ENCODE measurements at places on chromosomes 6 and 20.

- DNase-seq: no peak
These were observed 184.9 kb upstream of the TSHZ2 start for GRCh38 chr20:52787216-52787615.

- peak; percentile 91 for DNase-seq
These were observed 50.9 kb downstream of the KCNS1 start for GRCh38 chr20:45049904-45050471.

- peak; percentile 17 for DNase-seq
These were observed 91.9 kb upstream of the CLDN20 start for GRCh38 chr6:155171747-155172449.

DNA sequence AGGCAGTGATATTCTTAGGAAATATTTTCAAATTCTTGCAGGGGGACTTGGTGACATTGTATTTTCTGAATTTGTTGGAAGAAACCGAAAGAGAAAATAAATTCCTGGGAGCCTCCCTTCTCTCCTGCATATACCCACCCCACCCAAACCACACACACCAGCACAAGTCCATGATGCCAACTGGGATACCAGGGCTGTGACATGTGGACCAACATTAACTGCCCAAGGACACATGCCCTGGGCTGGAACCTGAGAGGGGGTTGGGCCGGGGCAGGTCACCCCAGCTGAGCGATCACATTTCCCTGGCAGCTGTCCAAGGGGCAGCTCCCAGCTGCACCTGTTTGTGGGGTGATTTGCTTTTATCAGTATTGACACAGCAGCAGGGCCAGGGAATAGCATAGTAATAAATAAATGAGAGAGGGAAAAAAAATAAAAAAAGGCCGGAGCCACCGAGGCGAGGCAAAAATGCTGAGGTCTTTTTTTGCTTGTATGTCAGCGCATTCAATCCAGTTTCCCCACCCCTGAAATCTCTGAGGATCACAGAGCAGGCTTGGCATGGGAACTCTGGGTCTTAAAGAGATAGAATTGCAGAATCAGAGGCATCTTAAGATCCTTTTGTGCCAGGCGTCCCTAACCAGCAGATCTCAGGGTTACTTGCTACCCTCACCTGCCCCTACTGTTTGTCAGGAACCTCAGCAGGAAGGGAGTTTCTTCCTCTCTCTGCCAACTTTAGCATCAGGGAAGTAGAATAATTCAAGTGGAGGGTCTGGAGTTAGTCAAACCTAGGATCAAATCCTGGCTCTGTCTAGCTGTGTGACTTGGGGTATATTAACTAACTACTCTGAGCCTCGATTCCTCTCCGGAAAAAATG is 66.5 kb upstream of the PIM1 start:
- DNase-seq: peak; percentile 53

GRCh38 chr6:20575704-20576451 is 41.6 kb downstream of the CDKAL1 start:
- no peak for DNase-seq

GRCh38 chr6:157642736-157643135 is 180.3 kb upstream of the SNX9 start:
- DNase-seq: no peak

GRCh38 chr6:14622085-14622484 is 504.5 kb downstream of the CD83 start:
- DNase-seq: no peak

DNA sequence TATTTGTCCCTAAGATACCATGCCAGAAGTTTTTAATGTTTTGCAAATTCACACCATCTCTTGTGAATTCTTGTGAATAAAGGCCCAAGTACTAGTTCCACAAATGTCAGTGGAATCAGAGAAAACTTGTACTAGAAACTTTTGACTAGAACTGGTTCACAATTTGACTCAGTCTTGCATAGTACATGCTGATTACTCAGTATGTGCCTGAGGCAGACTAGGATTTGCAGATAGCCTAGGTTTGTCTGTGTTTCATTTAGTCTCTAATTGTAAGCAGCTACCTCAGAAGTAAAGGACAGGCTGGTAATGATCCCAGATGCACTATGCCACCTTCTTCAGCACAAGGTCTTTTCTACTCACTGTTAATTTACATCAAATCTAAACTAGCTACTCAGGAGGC is 34.2 kb upstream of the GSTA4 start:
- DNase-seq: no peak

GRCh38 chr20:46997187-46997586 is 102.5 kb downstream of the EYA2 start:
- DNase-seq: no peak

DNA sequence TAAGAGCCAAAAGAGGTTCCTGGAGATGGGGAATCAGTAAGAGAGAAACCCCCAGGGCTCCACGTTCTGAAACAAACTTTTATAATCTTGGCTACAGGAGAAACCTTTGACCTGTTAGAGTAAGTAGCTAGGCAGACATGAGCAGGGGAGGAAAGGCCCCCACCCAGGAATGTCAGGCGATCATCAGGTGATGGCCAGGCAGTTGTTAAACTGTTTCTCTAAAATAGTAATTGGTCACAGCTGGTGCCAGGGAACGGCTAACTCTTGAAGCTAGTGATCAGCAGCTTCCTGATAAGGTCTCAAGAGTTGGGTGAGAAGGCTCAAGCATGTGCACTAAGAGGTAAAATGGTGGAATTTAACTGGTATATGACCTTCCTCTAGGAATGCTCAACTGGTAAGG is 263.8 kb downstream of the HDGFL1 start:
- DNase-seq: no peak

GRCh38 chr6:55198715-55199114 is 24.4 kb downstream of the HCRTR2 start:
- no peak for DNase-seq

DNA sequence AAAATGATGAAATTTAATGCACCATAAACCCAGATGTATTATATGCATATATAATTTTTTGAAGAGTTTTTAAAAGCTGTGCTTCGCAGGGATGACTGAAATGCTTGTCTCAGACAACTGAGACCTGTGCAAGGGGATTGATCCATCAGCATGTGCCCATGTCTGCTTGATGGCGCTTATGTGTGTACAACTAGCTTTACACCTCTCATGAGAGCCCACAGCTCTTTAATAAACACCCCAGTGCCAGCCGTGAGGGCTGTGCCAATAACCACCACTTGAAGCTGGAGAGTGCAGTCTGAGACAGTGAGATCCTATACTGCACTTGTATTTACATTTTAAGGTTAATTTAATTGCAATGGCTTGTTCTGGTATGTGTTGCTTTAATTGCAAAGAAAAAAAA is 225.5 kb downstream of the BCKDHB start:
- DNase-seq: no peak

DNA sequence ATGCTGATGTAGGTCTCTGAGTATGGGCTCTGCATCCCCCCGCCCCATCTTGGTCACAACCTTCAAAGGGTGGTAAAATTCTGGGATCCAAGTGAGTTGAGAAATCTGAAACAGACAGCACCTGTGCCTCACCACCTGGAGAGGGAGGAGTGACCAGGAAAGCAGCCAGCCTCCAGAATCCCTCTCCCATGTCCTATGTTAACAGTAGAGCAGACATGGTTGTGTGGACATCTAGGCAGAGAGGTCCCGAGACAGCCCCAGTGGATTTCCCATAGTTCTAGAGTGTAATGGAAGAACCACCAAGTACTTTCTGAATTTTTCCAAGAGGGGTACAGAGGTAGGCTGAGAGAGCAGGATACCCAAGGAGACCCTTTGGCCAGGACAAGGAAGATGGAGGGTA is 103.7 kb upstream of the ENPP5 start:
- DNase-seq: no peak

DNA sequence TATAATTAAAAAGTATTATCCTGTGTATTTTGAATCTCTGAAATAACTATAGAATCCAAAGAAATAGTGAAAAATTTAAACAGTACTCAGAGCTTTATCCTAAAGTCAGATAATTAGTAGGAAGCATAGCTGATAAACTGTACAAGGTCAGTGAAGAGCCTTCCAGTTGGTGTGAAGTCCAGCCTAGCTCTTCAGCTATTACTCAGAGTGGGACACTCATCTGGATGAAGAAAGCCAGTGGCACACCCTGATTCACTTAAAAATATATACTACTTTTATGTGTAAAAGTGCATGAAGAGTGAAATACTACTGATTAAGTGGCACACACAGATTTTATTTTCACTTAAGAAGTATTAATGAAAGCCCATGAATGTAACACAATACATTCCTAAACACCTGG is 3.1 kb downstream of the IFNGR1 start:
- no peak for DNase-seq

GRCh38 chr6:41545247-41545702 is 906 bp upstream of the FOXP4 start:
- DNase-seq: no peak

DNA sequence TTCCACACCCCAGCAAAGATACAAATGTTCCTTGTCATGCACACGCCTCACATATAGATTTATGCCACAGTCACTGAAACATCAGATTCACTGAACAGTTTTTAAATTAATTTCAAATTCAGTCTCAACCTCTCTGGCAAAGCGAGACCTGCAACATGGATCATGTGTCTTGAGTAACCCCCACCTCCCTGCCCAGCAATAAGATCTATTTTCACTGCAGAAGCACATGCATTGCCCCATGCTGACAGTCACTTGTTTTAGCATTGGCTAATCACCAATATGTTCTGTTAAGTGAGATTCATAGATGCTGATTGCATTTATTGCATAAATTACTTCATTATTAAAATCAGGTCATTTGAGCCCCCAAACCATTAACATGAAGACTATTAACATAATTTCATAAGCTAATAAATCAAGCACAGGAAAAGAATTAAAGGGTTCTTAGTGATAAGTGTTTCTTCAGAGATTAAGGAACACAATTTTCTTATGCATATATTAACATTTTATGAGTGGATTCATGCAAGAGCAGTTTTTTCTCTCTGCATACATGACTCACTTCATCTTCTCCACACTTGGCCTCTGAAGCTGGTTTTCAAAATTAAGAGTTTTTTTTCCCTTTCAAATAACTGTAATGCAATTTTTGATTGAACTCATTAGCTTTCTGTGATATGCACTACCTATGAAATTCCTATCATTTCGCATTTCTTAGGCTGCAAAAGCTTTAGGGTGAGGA is 173.2 kb upstream of the SOX4 start:
- DNase-seq: no peak

Measured in globus pallidus (tissue), 1 donor.